ENCODE measurements at places on chromosomes 5 and 9.

GRCh38 chr5:6328173-6328572, 50.2 kb downstream of the MED10 start:
- peak; percentile 22 for DNase-seq

DNA sequence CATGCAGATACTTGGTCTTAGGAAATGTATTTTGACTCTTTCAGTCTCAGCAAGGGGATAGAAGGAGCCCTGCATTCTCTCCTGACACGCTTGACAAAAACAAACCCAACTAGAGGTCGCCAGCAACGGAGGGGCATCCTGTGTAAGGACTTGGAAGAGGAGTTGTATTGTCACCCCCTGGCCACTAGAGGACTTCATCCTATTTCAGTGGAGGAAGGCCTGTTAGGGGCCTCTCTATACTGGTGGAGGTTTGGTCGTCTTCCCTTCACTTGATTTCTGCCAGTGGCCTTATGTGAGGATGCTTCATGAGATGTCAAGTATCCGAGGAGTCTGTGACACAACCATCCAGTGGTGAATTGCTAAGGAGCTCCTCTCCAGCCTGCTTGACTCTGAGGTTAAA, 122.8 kb upstream of the STC2 start:
- peak; percentile 6 for DNase-seq

DNA sequence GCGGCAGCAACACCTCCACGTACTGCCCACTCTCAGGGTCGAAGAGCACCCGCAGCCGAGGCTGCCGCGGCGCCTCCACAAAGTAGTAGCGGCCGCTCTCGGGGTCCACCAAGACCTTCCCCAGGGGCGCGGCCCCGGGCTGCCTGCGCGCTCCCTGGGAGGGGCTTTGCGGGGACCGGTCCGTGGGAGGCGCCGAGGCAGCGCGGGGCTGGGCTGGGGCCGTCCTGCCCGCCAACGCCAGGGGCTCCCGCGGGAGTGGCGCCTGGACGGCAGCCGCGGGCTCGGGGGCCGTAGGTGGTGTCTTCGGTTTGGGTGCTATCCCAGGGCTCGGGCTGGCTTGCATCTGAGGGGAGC, 2.6 kb upstream of the MZB1 start:
- DNase-seq, result no peak

GRCh38 chr9:4260661-4261060, 39.2 kb downstream of the GLIS3 start:
- DNase-seq, result no peak

- no peak for DNase-seq
These were observed 337.0 kb upstream of the SMC2 start for GRCh38 chr9:103757062-103757461.

DNA sequence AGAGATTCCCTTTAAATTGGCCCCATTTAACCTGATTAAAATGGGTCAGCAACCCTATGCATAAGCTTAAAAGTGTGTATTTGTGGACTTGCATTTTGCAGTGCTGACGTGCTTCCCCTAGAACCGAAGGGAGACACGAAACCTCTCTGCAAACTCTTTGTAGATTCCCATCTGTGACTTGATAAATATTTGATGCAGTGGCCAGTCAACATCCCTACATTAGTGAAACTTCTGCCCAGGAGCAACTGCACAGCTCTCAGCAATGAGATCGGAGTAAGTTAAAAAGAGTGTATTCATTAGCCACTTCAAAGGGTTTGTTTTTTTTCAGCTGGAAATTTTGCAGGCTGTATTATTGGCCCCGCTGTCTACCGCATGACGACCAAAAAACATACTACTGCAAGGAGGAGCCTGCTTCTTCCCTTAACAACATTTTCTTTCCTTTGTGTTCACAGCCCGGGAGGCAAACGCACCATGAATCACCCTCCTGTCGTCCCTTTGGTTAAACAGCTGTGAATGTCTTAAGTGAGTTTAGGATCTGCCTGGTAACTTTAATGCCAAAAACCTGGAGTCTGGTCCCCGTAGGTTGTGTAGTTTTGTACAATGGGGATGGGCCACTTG, 38.0 kb upstream of the TCERG1 start:
- no peak for DNase-seq

- DNase-seq, result no peak
These were observed 115.0 kb downstream of the PIK3R1 start for GRCh38 chr5:68330574-68330973.

DNA sequence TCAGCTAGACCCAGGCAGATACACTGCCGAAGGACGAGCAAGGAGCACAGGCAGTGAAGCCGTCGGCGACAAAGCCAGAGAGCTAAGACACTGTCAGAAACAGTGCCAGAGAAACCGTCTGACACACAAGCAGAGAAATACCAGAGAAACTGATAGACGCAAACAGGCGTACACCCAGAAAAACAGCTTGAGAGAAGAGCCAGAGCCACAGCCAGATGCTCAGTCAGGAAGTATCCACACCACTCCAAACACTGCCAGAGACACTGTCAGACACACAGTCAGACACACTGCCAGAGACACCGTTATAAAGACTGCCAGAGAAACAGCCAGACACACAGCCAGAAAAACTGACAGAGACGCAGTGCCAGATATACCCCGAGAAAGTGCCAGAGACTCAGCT, 19.1 kb downstream of the CNTFR start:
- DNase-seq, result no peak

GRCh38 chr5:180815293-180815917, 12.8 kb upstream of the MGAT1 start:
- no peak for DNase-seq

- DNase-seq, result no peak
These were observed 27.1 kb upstream of the NKD2 start for GRCh38 chr5:981456-981855.
